ENCODE measurements at places on chromosomes 12 and 14.

DNA sequence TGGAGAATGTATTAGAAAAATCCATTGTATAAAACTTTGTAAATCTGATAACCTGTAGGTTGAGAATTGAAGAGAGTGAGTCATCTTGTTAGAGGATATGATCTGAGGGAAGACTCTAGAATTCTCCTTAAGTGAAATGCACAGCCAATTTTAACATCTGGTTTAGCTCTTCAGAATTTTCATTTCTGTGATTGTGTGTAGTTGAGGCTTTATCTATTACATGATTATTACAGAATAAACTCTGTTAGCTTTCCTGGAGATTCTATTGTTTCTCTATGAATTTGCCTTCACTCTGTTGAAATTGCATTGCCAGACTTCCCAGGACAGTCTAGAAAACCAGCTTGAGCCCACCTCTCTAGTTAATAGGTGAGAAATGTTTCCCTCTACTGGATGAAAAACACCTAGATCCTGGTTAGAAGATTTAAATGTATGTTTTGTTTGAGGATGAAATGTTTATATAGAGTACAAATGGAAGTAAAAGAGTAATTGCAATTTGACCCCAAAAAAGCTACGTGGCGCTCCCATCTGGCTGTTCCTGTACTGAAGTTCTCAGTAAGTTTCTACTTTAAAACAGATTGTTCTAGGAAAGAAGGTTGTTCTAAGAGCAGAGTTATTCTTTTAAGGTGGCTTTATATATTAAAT, 2.9 kb downstream of the NUDT4 start:
- DNase-seq, result no peak

DNA sequence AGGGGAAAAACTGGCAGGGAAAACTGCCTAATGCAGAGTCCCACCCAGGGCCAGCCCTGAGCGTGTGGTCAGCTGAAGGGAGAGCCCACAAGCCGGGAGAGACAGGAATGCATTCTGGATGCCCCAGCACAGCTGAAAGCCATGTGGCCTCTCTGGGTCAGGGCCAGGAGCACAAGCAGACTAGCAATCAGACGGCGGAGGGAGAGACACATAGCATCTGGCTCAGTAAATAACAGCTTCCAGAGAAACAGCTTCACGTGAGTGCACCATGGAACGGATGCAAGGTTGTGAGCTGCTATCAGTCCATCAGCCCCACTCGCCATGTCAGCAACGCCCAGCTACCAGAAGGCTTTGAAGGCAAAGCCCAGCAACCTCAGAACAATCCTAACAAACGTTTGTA, 28.2 kb upstream of the TMEM106C start:
- DNase-seq, result no peak

DNA sequence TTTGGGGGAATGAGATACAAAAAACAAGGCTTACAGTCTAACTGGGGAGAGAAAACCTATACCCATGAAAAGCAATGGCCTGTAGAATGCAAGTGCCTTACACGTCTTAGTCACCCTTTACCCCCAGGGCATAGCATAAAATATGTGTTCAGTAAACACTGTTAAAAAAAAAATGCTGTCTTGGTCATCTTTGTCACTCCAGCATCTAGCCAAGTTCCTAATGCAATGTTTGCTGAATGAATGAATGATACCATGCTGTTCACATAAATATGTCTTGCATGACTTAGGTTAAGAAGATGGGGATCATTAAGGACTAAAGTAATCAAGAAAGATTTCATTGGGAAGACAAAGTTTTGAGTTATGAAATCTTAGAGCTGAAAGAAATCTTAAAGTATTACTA, 38.5 kb downstream of the PPP2R5E start:
- no peak for DNase-seq

GRCh38 chr12:1666685-1667162, 24.1 kb upstream of the ADIPOR2 start:
- DNase-seq, result no peak

GRCh38 chr12:116133149-116133548, 144.3 kb downstream of the MED13L start:
- no peak for DNase-seq
